ENCODE measurements at places on chromosomes 2 and 18.

- no peak for DNase-seq
Measured at GRCh38 chr2:45669032-45669486, 17.6 kb downstream of the PRKCE start.

DNA sequence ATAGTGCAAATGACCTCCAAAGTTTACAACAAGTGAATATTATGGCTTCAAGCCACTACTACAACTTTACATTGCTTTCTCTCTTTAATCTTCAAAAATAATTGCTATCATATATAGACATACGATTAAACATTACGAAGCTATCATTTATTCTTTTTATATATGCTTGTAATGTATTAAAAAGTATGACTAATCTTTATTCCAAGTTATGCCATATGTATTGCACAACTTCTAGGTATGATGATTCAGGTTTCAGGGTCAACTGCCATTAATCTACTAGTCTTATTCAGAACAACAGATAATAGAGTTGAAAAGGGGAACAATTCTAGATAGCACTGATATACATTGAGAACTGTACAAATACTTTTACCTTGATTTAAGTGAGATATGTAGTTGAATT is 506.2 kb upstream of the TMEFF2 start:
- no peak for DNase-seq

GRCh38 chr18:49344096-49344495 is 116.3 kb downstream of the DYM start:
- no peak for DNase-seq

DNA sequence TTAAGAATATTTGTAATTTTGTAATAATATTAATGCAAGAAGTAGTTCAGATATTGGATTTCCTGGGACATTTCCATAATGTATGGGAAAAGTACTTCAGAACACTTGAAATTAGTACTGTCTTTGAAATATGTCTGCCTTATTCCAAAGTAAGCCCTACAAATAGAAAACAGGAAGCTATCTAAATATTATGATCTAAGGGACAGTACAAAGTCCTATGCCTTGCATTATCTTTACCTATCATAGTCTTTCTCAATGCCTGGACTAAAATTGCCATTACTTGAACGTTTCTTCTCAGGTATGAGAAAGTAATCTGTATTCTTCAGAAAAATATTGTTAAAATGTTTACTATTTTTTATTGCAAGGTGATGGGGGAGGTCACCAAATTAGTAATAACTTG is 113.0 kb downstream of the PPP1R1C start:
- no peak for DNase-seq

DNA sequence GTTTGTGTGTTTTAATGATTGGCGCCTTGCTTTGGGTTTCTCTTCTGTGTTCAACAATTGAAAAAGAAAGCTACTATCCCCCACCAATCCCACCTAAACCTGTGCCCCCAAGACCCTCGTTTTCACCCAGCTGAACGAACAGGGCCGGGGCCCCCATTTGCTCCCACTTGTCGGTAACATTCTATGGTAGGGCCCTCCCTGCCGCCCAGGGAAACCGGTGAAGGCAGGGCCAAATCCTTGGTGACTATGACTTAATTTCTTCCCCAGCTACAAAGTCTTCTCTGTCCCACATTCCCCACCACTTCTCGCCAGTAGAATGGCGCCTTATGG is 598 bp upstream of the SNRNP200 start:
- no peak for DNase-seq

- DNase-seq = no peak
Measured at GRCh38 chr2:48578313-48578712, 39.3 kb upstream of the GTF2A1L start.

- no peak for DNase-seq
Measured at GRCh38 chr2:61165946-61166345, 4.0 kb downstream of the C2orf74 start.

DNA sequence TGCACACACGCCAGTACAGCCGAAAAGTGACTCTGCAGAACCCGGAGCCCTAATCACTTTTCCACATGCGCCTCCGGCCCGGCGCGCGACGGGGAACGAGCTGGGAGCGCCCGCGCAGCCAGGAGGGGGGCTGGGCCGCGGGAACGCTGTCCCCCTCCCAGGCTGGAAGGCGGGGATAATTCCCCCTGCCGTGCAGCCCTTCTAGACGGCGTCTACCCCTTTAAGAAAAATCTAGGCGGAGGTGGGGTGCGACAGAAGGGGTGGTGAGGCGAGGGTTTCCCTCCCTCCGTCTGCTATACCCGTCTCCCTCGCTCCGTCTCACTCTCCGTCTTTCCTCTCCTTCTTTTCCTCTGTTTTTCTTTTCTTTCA is 2.4 kb downstream of the CYP26B1 start:
- DNase-seq = no peak

GRCh38 chr2:122692400-122693083 is 937.1 kb downstream of the TSN start:
- DNase-seq = no peak

- DNase-seq = no peak
Measured at GRCh38 chr18:23584019-23584983, 2.0 kb downstream of the NPC1 start.

DNA sequence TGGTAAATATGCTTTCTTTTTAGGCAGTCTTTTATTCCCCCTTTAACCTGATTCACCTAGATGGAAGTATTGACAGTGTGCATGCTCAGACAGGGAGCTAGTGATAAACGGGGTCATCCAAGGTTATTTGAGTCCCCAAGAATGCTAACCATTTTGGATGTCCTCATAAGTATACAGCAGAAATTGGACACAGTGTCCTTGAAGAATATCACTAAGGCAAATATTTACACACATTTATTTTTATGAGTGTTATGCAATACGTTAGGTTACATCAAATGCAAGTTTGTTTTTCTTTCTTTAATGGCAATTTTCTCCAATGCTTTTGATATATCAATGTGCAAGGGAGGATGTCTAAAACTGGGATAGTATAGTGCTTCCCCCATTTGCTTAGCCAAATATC is 23.6 kb downstream of the CNTNAP5 start:
- DNase-seq = no peak

- DNase-seq = no peak
Measured at GRCh38 chr2:214934006-214934405, 124.5 kb upstream of the BARD1 start.

Measured in activated CD8-positive, alpha-beta memory T cell treated with anti-CD3 and anti-CD28 coated beads for 4 hours (primary cell).